ENCODE measurements at places on chromosomes 7 and 10. TPM values are rescaled to one million over a fixed set of nuclear protein-coding genes. Genes with fewer than 3 reads are reported as not detected.

- no peak for DNase-seq
These were observed 5.8 kb downstream of the PLA2G12B start for GRCh38 chr10:72948762-72949161.

The INHBA gene
- total RNA-seq = 97.8 TPM

The ITGA8 gene
- 2.5 TPM for total RNA-seq

The BTBD16 gene
- total RNA-seq = not detected

- DNase-seq = no peak
These were observed 99.7 kb downstream of the COL28A1 start for GRCh38 chr7:7435978-7436377.

The EBLN1 gene
- total RNA-seq = not detected

DNA sequence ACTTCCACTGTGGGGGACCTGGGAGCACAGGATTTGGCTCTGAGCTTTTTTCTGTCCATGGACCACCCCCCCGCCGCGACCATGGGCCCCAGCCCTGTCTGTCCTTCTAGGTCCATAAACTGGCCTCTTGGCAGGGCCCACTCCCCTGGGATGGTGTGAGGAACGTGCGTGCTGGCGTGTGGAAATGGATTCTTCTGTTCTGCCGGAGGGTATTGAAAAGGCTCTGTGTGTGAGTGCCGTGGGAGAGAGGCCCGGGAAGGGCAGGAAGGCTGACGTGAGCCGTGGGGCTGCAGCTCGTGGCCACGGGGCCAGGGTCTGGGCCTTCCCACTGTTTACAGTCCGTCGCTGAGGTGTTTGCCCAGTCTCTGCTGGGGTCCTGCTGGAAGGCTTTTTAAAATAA is 123.7 kb downstream of the GRK5 start:
- peak; percentile 25 for DNase-seq

DNA sequence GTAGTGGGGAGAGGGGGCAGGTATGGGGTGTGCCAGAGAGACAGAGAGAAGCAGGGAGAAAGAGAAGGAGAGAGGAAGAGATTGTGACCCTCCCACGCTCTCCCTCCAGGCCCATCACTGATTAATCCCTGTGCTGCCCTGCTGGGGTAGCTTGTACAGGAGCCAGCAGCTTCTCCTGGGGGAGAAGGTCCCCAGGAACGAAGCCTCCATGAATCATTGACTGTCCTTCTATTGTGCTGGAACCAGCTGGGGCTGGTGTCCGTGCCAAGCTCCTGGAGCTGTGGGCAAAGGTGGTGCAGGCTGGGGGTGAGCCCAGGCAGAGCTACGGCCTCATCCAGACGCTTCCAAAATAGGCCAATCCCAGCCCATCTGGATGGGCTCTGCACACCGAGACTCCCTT is 20.9 kb downstream of the AQP1 start:
- DNase-seq = peak; percentile 48

DNA sequence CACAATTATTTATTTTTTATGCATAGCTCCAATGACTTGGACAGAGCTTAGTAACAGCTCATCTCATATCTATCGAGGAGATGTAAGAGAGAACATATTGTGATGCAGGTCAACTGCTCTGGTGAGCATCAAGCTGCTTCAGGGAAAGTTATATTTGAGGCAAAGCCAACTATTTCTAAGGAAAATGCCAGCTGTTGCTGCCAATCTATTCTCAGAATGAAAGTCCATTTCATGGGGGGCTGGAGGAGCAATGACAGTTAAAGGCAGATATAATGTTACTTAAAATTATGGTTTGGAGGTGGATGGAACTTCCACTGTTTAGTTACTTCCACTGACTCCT is 424.8 kb downstream of the KIF20B start:
- DNase-seq = no peak

The AGAP9 gene
- 8.3 TPM for total RNA-seq

- DNase-seq = peak; percentile 80
These were observed 164.9 kb downstream of the DGKI start for GRCh38 chr7:137681657-137682562.

DNA sequence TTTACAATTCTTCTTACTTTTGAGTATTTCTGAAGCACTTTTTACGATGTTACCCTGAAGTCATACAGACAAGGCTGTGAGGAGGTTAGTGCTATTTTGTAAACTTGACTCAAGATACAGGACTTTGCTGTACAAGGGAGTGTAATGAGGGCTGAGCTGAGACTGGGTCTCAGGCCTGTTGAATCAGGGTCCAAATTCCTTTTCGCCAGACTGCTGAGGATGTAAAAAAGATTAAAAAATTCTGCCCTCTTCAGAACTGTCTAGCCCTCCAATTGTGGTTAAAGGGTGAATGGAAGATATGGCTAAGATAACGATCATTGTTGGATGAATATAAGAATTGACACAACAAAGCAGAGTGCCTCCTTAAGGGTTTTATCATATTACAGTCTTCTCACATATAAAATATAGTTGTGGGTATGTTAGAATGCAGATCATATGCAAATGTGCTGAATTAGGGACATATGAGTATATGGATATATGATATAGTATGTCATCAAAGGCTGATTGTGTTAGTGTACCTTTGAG is 165.4 kb downstream of the SUGCT start:
- no peak for DNase-seq

GRCh38 chr7:155455132-155455693 is 2.7 kb upstream of the EN2 start:
- DNase-seq = peak; percentile 81

- no peak for DNase-seq
These were observed 8.3 kb downstream of the NEBL start for GRCh38 chr10:20888620-20889330.

DNA sequence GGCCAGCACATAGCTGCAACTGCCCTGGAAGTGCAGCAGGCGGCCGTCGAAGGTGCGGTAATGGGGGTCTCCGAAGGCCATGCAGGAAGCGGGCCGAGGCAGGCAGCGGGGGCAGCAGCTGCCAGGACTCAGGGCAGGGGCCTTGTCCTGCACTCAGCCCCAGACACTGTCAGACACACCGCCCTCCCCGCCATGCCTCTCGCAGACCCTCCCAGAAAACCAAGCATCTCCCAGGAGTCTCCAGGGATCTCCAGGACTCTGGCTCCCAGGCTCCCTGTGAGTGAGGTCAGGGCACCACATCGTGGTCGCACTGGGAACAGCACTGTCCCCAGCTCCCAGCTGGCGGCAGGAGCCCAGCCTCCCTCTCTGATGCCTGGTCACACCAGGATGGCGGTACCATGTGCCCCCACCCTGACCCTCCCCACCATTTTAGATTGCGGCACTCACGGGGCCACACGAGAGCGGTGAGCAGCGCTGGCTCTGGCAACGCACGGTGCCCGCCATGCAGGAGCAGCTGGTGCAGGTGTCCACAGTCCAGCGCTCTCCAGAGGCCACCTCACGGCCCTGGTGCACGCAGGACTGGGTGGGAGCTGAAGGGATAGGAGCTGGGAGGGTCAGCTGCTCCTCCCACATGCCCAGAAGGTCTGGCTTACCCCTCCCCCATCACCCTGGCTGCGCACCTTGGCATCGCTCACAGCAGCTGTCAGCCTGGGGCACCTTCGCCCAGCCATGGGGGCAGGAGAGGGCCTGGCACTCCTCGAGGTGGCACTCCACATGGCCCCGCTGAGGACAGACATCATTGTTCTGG is 17.5 kb downstream of the ATP6V1F start:
- DNase-seq = peak; percentile 99

DNA sequence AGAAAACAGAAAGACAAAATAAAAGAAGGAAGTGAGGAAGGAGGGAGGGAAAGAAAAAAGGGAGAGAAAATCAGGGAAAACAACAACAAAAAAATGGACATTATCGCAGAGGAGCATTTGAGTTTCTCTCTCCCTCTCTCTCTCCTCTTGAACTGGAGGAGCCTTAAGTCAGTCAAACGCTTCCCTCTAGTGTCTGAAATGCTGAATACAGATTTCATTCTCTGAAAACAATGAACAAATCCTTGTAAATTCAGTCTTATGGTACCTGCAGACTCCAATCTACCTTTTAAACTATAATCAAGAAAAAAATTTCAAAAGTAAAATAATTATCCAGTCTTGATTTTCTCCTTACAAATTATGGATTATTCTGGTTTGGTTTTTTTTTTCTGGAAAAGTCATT is 89.2 kb upstream of the PFKP start:
- peak; percentile 93 for DNase-seq

GRCh38 chr7:31791881-31792280 is 104.9 kb downstream of the PPP1R17 start:
- peak; percentile 65 for DNase-seq

The RNF32 gene
- under 0.01 TPM for total RNA-seq

DNA sequence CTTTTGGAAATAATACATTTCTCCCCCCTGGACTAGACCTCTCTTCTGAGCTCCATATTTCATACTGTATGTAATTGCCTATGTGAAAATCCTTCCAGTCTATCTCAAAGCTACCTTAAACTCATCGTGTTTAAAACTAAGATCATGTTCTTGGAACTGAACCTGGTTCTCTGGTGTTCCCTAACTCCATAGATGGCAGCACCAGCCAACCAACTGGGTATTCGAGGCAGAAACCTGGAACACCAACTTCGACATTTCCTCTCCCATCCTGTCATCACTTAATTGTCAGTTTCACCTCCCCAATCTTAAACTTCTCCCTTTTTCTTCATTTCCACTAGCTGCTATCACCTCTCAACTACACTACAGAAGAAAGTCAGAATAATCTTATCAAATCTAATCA is 87.0 kb downstream of the ANKIB1 start:
- no peak for DNase-seq

DNA sequence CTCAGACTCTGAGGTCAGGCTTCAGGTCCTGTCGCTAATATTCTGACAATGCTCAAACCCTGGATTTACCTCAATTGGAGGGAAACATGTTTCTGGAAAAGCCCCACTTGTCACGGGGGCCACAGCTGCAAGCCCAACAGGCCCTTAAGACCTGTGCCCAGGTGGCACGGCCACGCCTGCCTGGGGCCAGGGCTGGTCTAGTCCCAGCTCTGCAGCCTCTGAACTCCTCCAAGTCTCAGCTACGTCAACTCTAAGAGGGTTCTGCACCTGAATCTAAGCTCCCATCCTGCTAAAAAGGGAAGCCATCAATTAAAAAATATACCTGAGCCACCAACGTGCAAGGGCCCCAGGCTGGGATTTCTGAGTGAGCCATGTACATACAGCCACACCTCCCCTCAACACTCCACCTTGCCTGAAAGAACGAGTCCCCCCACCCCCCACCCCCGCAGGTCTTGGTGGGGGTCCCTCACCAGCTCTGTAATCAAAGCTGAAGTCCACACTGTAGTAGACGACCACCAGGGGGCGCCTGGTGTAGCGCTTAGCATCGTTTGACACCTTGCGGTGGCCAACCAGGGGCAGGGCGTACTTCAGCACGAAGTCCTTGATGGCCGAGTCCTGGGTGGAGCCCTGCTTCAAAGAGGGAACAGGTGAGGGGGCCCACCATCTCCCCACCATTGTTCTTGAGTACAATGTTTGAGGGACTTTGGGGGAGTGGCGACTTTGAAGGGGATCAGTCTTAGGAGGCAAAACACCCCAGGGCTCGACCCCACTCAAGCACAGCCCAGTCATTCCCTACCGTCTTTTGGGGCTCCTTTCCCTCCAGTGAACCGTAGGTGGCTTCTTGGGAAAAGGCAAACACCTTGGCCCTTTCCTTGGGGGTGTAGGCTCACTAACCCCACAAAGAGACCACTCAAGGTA is 22.6 kb downstream of the PDIA4 start:
- DNase-seq = peak; percentile 92

The CCL24 gene
- not detected for total RNA-seq

- DNase-seq = no peak
These were observed 118.5 kb downstream of the ABLIM1 start for GRCh38 chr10:114539623-114540022.

The MMD2 gene
- total RNA-seq = not detected
